ENCODE measurements at places on chromosomes 6 and 20.

DNA sequence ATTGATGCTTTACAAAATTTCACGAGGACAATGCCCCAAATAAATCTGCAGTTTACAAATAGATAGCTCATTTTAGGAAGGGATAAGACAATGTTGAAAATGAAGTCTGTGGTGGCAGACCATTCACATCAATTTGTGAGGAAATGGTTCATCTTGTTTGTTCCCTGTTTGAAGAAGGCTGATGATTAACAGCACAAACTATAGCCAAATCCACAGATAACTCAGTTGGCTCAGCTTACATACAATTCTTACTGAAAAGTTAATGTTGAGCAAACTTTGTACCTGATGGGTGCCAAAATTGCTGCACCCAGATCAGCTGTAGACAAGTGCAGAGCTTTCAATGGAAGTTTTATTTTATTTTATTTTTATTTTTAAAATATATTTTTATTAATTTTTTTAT is 763.9 kb downstream of the DOK5 start:
- DNase-seq = no peak

- DNase-seq = no peak
Measured at GRCh38 chr6:146301764-146302163, 241.9 kb upstream of the RAB32 start.

DNA sequence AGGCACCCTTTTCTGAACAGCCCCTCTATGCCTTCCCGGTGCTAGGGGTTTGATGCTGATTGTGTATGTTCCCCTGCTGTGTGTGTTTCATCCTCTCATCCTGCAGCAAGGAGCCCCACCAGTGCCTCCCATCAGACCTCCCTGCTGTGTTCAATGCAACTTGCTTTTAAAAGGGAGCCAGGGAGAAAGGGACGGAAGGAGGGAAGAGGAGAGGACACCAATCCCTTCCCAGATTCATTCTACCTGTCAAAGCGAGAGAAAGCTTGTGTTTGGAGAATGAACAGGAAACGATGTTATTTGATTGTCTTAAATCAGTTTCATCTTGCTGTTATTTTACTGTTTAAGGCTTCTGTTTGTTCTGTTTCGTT is 259.2 kb downstream of the ADGB start:
- peak; percentile 17 for DNase-seq

DNA sequence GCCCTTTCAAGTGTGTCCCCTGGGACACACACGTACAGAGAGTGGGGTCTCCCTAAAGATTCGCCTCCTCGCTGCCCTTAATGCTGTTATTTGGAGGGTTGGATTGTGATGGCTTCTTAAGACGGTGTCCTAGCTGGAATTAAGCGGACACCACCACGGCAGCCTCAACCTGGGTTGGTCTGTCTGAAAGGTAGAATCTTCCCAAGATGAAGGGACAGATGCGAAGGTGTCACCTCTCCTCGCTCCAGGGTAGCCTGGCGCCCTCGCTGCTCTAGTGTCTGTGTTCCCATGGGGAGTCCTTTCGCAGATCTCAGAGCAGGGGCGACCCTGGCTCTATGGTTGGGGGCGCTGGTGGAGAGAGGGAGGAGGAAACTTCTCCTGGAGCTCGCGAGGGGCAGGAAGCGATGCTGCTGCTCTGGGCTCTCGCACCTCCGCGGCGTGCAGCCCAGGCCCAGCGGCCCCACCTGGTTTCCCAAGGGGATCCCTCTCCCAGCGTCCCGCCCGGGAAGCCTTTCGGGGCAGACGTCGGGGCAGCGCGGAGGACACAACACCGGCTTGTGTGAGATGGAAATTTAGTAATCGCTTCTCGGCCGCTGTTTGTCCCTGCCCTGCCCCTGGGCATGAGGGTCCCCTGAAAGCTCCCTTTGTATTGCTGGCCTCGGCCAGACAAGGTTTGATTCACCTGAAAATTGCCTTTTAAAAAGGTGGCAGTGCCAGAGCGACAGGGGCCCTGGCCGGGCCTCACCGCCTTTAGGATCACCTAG is 1.7 kb downstream of the RSPO3 start:
- no peak for DNase-seq

DNA sequence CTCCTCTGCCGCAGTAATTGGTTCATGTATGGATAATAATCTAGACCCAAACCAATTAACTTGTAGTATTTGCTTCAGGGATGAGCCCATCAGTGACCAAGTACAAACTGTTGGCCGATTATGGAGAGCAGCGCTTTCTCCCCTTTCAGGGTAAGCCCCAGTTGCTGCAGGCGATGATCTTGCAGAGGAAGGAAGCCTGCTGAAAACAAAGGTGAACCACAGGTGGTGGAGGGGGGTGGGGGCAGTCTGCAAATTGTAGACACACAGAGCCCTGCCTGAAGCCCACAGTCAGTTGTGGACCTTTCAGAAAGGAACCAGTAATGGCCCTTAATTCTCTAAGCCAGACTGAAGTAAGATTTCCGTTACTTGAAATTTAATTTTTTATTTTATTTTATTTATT is 167.9 kb upstream of the JARID2 start:
- DNase-seq = no peak

GRCh38 chr6:119856136-119856535 is 506.6 kb upstream of the MAN1A1 start:
- DNase-seq = no peak

- peak; percentile 45 for DNase-seq
Measured at GRCh38 chr20:3678856-3679720, 2.7 kb downstream of the ADAM33 start.

DNA sequence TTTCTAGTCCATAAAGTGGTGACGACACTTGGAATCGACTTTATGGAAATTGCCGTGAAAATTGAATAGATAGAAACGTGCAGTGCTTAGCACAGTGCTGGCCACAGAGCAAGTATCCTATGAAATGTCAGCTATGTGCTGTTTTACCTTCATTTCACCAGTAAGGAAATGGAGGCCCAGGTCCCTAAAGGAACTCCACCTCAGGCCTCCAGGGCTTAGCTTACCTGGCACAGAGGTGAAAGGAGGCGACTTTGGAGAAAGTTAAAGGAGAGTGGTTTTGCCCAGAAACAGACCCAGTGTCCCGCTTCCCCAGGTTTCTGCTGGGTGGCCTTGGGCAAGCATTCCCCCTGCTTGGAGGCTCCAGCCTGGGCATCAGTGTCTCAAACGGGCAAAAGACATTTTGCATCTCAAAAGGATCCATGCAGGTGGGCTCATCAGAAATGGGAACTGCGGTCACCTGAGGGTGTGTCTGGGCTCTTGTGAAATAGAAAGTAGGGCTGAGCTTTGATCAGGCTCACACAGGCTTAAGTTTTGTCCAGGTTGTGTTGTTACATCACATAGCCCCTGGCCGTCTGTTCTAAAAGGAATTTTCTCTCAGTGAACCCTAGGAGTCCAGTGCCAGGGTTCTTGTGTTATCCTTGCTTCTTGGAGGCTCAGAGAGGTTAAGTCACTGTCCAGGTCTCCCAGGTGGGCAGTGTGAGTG is 6.8 kb upstream of the TULP1 start:
- DNase-seq = no peak

DNA sequence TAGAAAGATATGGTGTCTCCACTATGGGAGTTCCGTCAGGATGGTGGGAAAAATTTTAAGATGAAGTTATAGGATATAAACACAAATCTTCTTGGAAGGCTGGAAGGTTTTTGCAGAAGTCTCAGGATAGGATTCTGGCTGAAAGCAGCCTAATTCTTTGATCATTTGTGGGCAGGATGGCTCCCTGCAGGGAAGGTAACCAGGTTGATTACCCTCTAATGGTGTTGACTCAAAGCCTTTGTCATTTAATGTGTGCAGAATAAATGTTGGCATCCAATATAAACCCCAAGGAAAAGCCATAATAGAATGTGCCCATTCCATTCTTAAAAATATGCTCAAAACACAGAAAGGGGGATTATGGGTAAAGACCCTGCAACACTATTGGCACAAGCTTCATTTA is 204.3 kb downstream of the EPM2A start:
- DNase-seq = no peak

DNA sequence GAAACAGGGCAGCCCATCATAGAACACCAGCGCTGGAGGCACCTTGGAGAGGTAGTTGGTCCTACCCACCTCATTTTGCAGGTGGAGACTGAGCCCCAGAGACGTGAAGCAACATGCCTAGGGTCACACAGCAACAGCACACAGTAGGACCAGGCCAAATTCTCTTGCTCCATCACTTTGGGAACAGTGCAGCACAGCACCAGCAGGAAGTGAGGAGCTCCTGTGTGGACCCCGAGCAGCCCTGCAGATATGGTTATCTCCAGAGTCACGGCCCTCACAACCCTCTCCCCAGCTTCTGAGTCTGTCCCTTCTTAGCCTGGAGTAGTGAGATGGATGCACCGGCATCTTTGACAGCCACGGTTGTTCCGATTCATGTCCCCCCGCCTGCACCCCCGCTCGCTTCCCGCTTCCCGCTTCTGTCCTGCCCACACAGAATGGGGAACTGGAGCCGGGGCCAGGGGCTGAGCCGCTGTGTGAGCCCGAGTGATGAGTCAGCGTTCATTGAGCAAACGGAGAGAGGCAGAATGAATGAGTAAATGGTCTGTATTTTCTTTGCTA is 72.6 kb upstream of the DUSP22 start:
- peak; percentile 52 for DNase-seq

DNA sequence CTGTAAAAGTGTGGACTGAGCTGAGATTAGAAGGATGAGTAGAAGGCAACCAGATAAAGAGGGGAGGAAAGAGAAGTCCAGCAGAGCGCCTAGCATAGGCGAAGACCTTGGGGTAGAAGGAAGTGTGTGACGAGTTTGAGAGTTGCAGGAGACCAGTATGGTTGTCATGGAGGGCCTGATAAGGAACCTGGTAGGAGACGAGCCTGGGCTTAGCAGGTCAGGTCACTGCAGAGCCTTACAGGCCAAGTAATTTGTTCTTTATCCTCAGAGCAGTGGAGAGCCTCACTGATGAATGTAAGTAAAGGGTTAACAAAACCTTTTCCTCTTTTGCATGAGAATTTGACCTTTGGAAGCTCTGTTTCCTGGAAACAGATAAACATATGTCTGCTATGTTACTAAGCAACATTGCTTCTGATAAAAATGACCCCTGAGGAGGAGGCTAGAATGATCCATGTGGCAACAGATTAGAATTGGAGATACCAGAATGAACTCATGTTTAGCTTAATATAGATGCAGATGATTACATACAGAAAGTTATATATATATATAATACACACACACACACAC is 2.9 kb upstream of the TMEM74B start:
- no peak for DNase-seq

- peak; percentile 29 for DNase-seq
Measured at GRCh38 chr6:133062077-133062476, 179.1 kb upstream of the EYA4 start.

GRCh38 chr6:142118328-142118727 is 14.4 kb upstream of the GJE1 start:
- DNase-seq = no peak

DNA sequence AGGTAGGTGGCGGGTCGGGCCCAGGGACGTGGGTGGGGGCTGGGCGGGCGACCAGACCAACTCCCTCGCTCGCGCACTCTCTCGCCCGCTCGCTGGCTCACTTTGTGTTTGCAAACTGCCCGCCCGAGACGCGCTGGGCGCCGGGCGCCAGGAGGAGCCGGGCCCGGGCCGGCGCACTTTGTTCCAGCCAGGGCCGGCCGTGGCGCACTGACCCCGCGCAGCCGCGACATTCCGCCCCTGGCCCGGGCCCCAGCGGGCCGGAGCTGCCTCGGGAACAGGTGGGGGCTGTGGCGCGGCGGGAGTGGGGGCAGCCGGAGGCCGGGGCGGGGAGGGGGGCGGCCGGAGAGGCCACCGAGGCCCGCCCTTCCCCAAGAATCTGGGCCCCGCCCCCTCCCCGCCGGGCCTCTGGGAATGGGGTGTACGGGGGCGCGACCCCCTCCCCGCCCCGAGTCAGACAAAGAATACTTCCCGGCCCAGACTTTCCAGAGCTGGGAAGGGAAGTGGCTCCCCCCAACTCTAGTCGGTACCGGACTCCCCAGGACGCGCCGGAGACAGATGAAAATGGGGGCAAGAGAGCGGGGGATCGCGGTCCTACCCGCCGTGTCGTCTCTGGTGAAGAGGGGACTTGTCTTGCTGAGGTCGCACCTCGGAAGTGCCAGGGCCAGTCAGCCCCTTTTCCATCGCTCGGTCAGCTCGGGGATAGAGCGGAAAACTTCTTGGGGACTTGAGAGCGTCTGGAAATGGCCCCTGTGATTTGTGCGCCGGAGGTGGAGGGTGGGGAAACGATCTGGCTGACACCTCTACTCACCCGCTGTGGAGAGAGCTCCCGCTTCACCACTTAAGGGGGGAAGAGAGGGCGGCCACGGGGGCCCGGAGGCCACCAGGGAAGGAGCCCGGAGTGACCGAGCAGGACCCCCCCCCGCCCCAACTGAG is 951 bp downstream of the FOXP4 start:
- peak; percentile 27 for DNase-seq

- no peak for DNase-seq
Measured at GRCh38 chr6:102485480-102485879, 1092.0 kb downstream of the GRIK2 start.

DNA sequence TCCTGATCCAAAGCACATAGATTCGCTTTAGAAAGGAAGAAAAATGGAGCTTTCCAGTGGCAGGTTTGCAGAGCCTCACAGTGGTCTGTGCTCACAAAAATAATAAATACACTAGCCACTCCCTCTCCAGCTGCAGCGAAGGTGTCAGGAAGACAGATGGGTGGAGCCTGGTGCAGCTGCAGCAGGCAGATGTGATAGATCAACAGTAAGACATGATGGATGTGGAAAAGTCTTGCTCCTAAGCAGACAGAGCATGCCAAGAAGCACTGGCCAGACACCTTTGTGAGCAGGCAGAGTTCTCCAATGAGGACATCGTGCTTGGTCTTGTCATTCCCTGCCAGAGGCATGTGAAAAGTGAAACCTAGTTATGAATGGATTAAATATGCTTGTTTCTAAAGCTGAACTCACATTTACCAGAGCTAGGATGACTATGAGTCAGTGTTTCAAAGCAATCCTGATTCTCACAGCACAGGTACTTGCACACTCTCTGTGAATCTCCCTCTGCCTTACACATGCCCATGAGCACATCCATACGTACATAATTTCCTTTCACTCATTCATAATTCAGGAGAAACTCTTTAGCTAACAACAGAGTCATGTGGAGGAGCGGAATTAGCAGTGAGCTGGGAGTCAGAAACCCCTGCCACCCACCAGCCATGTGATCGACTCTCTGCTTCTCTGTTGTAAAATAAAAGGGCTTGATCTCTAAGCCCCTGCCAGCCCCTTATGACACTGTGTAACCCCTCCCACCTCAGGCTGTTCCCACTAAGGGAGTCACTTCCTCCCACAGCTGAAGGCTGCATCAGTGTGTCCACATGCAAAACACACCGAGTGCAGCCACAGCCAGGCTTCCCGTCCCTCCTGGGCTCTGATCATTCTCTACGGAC is 111.2 kb downstream of the SCML4 start:
- DNase-seq = peak; percentile 35

- no peak for DNase-seq
Measured at GRCh38 chr6:42454428-42454791, 2.7 kb upstream of the TRERF1 start.

- DNase-seq = no peak
Measured at GRCh38 chr20:38129248-38129865, 35.7 kb downstream of the TGM2 start.

DNA sequence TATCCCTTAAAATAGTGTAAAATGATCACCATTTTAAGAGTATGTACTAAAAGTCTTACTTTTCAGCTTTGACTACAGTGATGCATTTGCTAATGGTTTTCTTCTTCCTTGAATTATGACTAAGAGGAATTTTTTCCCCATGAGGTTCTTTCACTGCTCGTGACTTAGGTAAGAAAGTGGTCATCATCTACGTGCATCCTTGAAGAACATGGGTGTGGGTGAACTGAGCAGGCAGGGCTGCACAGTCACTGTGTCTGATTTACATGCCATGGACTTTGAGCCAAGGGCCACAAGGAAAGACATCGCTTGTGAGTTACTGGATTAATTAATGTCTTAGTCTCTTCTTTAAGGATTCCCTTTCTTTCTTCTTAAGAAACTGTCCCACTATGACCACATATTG is 33.3 kb downstream of the NQO2 start:
- DNase-seq = no peak

Data from fibroblast of skin of right quadriceps (primary cell).